CD4-positive, alpha-beta T cell treated with Interleukin-15 for 4 hours (primary cell): ENCODE measurements at places on chromosomes 3 and 15.

GRCh38 chr3:94405258-94406035 is 342.6 kb downstream of the NSUN3 start:
- DNase-seq = no peak

DNA sequence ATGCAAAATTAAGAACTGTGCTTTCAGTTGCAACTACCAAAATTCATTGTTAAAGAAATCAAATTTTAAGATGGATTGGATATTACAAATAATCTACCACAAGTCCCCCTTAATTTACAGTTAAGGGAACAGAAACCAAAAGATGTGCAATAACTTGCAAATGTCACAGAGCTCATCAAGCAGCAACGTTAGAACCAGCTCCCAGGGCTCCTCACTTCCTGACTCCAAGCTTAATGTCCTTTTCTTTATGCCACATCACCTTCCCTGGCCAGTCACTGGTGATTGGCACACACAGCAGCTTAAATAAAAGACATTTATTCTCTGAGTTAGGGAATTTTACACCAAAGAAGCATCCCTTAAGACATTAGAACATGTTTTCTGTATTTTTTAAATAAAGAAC is 159.7 kb downstream of the RSL24D1 start:
- no peak for DNase-seq

DNA sequence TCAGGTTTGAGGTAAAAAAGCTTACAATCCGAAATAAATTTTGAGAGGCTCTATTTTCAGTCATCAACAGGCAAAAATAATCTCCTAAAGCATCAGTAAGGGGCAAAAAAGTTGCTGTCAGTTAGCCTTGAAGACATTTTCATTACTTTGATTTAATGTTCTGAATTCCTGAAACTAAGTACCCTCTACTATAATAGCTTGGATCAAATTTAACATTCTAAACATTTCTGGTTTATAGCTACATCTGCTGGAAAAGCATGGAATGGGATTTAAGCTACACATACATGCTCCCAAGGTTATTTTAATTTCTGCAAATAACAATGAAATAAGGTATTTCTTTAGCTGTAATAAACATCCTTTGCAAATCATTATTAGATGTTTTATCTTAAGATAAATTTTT is 245.4 kb downstream of the ULK4 start:
- DNase-seq = no peak

DNA sequence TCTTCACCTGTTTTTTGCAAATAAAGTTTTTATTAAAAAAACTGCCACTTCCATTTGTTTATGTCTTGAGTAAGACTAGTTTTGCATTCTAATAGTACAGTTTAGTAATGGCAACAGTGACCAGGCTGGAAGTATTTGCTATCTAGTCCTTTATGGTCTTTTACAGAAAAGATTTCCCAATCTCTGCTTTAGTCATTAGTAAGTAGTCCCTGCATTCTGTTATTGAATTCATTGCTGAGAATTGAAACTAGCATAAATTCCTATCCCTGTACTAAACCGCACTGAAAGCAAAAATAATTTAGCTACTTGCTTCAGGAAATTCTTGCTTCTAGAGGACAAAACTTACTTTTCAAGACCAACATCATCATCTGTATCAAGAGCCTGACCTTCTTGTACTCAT is 46.2 kb downstream of the CNTN6 start:
- DNase-seq = no peak

GRCh38 chr15:92189166-92189565 is 204.5 kb upstream of the ST8SIA2 start:
- DNase-seq = no peak

GRCh38 chr3:88996691-88997090 is 110.7 kb upstream of the EPHA3 start:
- DNase-seq = no peak

GRCh38 chr3:132916096-132916495 is 122.1 kb upstream of the TMEM108 start:
- DNase-seq = no peak

DNA sequence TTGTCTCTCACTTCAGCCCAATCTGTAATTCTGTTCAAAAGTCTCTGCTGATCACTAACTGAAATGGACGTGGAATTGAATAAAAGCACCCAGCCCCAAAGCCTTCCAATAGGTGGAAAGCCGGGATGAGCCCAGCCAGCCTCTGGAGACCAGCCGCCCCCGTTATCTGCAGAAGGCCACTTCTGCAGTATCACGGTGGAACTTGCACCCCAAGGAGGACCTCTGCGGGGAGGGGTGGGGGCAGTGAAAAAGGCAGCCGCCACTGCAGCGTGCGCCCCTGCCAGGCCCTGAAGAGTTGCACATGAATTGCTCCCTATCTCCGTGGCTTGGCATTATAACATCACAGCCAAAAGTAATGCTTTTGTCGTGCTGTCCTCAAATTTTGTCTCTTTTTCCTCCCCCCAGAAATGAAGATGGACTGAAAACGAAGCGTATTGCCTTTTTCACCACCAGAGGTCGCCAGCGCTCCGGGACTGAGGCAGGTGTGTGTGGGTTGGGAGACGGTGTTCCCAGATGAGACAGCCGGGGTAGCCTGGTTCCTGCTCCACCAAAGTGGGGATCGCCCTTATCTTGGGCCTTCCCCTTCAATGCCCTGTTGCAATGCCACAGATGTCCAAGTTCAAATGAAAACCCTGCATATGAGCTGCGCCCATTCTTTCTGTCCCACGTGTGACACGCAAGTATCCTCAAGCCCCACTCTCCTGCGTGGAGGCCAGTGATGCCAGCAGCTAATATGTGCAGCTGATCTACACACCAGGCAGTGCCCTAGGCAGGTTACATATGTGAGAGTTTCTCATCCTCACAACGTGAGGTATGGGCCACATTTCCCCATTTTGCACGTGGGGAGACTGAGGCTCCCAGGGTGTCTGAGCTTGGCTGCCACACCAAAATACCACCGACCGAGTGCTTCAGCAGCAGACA is 96.0 kb downstream of the LRRK1 start:
- peak; percentile 63 for DNase-seq

DNA sequence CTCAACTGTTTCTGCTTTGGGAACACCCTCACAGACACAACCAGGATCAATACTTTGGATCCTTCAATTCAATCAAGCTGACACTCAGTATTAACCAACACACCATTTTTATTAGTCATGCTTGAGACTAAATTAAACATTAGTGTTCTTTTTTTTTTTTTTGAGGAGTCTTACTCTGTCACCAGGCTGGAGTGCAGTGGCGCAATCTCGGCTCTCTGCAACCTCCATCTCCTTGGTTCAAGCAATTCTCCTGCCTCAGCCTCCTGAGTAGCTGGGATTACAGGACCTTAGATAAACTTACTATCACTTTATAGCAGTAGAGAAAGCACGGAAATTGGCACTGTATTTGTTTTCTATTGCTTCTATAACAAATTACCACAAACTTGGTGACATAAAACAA is 2.0 kb upstream of the RAB11A start:
- DNase-seq = no peak

GRCh38 chr3:130423064-130423463 is 77.6 kb downstream of the COL6A5 start:
- no peak for DNase-seq

DNA sequence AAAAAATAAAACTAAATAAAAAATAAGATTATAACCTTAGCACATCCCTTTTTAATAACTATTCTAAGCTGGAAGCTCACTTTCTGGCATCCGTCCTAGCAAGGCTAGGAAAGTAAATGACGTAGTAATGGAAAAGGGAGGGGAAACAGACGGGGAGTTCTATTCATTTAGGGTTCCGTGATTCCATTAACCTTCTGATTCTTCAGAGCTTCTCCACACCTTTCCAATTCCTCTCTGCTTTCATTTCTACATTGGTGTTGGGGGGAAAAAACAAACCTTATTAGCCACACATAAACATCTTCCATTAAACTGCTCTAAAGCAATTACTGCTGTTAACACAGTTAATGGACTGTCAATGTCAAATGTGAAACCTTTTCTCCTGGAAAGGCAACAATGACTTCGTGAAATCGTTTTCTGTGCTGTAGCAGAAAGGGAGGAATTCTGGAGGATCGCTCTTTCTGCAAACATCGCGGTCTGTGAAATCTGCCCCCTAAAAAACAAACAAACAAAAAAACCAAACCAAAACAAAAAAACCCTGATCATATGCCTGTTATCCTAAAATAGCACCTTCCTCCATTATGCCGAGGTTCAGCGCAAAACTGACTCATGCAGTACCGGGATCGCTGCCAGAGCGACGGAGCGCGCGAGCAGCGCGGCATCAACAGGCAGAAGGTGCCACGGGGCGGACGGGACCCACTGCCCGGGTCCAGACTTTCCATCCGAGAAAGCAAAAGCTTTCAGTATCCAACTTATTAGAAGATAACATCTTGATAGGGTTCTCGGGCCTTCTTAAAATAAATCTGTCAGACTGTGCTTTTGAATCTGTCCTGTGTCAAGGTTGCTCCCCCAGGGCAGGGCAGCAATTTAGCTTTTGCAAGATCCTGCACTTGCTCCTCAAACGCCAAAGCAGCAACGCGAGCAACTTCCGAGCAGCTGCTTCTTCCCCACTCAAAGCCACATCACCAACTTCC is 156.2 kb downstream of the FGF12 start:
- DNase-seq = no peak

GRCh38 chr15:60223176-60223575 is 174.6 kb downstream of the ANXA2 start:
- no peak for DNase-seq

DNA sequence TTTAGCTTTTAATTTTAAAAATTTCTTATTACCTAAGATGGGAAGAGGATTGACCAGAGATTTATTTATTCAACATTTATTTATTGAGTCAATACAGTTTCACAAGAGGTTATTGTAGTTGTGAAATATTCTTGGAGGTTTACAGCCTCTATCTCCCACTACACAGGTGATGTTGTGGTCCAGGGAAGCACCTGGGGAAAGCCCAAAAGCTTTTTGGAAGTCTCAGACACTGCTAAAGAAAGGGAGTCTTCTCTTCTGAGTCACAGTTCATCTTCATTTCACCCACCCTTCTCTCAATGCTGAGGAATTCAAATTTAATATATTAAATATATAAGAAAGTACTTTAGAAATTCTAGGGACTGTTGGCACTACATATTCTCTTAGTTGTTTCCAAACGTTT is 41.8 kb downstream of the SERPINI1 start:
- DNase-seq = no peak

DNA sequence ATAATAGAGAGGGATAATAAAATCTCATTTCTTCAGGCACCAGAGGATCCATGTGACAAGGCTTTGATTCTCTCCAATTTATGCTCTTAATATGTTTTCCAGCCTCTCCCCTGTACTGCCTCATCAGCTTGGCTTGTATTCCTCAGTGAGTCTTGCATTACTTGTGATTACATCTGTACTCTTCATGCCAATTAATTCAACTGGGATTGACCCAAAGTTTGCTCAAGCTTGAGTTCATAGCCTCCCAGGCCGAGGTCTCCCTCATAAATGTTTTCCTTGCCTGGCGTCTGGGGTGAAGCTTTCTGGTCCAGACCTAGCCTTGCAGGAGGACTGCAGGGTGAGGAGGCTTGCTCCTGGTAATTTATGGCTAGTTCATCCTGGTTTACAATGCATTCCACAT is 146.9 kb downstream of the CHST2 start:
- DNase-seq = no peak

GRCh38 chr3:133413161-133414020 is 13.5 kb downstream of the BFSP2 start:
- DNase-seq = no peak

DNA sequence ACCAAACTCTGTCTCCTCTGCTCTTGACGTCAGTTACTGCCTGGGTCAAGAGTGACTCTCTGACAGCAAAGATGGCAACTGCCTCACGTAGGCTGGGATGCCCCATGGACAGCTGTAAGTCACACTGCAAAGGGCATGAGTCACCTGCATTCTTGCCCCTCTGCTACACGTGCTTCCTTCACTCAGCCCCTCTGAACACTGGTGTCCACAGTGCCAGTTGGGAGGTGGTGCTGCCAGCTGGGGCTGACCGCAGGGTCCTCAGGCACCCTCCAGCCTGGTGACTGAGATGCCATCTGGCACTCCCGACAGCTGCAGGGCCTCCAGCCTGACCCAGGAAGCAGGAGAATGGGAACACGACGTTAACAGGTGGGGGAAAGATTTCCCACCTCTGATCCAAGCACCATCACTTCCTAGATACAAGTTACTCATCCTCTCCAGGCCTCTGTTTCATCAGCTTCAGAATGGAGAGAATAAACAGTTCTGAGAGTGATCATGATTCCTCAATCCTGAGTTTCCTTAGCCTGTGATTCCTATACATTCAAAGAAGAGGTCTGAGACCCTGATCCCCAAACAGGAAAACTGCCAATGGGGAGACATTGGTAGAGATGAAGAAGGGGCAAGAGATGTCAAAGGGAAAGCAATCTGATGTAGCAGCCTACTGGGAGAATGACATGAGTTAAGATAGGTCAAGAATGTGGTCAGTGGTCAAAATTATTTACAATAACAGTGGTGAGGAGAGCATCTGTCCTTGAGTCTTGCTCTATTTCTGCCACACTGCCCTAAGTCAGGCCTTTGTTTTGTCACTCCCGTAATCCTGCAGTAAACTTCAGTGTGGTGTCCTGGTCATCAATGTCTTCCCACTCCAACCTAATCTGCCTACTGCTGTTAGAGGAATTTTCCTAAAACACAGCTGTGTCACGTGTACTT is 86.1 kb upstream of the BCL6 start:
- DNase-seq = no peak

DNA sequence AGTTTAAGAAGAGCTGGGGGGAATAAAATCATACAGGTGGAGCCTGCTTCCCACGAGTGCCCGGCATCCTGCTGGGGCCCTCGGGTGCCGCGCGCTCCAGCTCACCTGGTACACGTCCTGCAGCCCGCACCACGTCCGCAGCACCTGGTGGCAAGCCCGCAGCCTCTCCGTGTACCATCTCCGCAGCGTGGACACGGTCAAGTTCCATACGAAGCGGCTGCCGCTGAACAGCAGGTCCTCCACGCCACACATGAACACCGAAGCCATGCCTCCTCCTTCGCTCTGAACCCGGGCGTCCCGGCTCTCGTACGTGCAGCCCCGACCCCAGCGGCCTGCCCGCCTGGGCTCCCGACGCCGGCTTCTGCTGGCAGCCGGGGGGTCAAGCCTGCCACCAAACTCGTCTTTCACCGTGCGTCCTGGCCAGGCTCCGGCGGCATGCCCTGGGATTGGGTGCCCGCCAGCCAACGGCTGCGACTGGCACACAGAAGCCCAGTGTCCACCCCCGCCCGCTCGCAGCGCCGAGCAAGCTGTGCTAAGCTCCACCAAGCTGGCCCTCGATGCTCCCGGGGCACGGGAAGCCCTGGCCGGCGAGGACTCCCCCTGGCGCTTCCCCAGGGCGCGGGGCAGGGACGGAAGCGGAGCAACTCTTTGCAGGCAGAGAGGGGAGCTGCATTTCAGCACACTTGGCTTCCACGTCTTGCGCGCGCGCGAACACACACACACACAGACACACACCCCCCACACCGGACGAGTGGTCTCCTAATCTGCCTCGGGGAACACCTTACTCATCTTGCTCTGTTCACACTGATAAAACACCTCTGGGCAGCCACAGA is at the start of gene FRMD4B:
Gene FRMD4B, minus strand, starts transcription at position 366 of the 833 bp plus-strand sequence. Its CDS starts 99 bp downstream, at position 267.
- DNase-seq = no peak

DNA sequence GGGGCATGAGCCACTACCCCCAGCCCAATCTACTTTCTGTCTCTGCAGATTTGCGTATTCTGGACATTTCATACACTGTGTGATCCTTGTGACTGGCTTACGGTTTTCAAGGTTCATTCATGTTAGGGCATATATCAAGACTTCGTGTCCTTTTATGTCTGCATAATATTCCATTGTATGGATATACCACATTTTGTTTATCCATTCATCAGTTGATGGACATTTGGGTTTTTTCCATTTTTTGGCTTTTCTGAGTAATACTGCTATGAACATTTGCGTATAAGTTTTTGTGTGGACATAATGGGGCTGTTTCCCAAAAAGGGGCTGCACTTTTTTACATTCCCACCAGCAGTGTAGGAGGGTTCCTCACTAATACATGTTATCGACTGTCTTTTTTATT is 106.6 kb downstream of the PDE8A start:
- DNase-seq = no peak
